ENCODE measurements at places on chromosomes 12 and 14.

DNA sequence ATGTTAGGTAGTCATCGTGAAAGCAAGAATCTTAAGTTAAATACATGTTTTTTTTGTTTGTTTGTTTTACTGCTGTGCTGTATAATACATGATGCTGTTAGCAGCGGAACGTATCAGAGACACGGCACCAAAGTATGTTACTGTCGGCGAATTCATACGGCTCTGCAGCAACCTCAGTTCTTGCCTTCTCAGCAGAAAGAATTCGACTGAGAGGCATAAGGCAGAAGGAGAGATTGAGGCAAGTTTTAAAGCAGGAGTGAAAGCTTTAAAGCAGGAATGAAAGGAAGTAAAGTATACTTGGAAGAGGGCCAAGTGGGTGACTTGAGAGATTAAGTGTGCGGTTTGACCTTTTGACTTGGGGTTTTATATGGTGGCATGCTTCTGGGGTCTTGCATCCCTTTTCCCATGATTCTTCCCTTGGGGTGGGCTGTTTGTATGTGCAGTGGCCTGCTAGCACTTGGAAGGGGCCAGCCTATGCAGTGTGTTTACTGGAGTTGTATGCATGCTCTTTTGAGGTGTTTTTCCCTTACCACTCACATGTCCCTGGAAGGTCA, 23.7 kb downstream of the LEMD3 start:
- no peak for DNase-seq

DNA sequence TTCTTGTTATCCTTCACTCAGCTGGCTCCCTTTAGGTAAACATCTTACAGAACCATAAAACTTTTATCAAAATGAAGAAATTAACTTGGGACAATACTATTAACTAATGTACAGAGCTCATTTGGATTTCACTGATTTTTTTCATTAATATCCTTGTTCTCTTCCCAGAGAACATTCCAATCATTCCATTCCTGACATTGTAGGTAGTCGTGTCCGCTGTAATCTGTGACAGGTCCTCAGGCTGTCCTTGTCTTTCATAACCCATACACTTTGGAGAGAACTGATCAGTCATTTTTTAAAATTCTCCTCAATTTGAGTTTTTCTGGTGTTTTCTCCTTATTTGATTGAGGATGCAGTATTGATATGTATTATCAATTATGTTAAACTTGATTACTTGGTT, 916.8 kb downstream of the GALC start:
- no peak for DNase-seq

GRCh38 chr12:93275589-93275988, 102.1 kb upstream of the NUDT4 start:
- no peak for DNase-seq

DNA sequence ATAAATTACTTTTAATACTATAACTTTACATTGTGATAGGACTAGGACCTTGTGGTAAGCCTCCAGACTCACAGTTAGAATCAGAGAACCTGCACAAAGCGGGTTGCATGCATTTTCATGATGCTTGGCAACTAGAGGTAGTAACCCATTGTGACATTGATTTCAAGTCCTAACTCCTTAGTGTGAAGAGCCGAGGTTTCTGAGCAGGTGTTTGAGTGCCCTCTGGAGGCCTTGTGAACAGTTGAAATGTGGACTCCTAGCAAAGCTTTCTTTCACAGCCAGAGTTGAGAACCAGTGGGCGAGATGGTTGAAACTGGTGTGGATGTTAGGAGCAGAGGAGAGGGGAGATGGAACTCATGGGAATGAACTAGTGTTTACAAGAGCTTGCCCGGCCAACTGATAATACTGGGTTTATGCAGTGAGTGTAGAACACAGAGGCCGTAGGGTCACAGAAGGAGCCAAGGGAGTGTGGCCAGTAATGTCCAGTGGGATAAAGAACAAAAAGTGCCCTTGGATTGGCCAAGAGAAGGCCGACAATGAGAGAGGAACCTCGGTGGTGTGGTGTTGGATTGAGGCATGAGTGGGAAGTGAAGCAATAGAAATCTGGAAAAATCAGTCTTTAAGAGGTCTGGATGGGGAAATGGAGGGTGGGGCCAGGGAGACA, 10.9 kb downstream of the ZNF664 start:
- no peak for DNase-seq

- no peak for DNase-seq
These were observed 107.1 kb downstream of the PLEKHA5 start for GRCh38 chr12:19236656-19237055.

DNA sequence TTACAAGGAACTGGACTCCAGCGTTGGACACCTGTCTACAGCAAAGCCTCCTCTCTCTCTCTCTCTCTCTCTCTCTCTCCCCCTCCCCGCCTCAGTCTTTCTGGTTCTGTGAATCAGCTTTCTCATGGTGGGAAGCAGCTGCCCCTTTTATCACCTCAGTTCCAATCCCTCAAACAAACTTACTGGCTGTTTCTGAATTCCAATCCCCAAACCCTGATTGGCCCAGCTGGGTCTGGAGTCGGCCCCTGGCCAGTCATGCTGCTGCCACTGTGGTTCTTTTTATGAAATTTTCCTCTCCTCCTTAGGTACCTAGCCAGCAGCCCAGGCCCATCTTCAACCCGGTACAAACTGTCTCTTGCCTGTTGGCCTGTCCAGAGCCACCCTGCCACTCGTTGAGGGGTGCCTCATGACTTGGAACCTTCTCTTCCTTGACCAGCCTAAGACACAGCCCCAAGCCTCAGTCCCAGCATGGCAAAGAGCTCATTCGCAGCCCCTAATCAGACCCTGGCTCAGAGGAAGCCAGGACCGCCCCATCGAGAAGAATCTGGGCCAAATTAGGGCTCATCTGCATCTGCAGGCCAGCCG, 9.4 kb upstream of the MORN3 start:
- DNase-seq, result no peak

DNA sequence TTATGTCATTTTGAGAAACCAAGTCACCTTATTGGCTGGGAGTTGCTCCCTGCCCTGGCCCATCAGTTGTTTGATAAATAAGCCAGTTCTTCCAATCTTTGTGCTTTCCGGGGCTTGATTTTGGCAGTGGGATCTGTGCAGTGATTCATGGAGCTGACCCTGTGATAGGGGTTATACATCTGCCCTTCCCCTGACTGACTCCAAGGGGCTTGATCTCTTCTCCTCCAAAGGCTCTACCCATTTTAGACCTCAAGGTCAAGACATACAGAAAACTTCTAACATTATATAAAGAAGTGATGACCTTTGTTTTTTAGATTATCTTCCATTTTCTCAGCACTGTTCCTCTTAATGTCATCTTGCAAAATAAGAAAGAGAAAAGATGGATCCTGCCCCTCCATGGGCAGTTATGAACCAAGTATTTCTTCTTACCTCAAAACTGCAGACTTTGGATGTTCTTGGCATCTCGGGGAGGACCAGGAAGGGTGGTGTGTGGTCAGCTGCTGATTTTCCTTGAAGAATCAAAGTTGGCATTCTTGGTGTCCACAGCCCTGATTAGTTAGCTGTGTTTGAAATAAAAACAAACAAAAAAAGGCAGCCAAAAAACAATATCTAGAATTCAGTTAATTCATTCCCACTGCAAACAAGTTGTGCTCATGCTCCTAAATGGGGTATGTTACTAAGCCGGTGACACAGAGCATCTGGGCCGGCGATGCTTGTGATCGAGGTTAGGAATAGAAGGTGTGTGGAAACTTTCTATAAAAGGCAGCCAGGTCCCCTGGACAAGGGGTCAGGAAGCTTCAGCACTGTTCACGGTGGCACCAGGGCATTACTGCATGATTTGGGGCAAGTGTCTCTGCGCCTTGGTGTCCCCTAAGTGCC, 120.2 kb downstream of the SAMD4A start:
- DNase-seq, result no peak

DNA sequence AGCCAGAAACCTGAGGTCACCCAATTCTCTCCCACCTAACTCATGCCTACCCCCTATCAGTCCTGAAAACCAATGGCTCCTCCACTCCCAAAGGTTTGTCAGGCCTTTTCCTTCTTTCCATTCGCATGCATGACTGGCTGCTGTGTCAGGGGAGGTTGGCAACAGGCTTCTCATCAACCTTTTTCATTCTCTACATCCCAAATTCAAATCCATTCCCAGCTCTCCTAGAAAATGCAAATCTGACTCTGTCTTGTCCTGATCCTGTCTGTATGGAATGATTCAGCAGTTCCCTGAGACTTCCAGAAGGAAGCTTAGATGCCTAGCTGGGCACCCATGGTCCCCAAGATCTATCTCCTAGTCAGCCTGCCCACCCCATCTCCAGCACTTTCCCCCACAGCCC, 5.0 kb upstream of the CTDSP2 start:
- no peak for DNase-seq

- DNase-seq, result no peak
These were observed 14.3 kb upstream of the ATP23 start for GRCh38 chr12:57927086-57927485.

- no peak for DNase-seq
These were observed 111.3 kb upstream of the SLC16A7 start for GRCh38 chr12:59484575-59484974.

DNA sequence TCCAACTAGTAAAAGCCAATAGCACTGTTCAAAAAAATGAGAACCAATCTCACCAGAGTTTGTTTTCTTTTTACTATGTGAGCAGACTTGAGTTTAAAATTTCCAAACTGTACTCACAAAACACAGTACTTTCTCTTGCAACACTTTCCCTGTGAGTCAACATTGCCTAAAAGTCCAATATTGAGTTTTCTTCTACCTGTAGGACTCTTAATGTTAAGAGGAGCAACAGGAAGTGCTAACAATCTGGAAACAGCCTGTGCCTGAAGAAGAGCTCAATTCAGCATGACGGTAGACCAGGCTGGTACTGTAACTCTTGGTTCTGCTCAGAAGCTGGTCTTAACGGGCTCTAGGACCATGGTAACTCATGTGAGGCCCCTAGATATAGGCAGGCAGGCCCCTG, 144.3 kb downstream of the MED13L start:
- no peak for DNase-seq

GRCh38 chr14:56127156-56127555, 8.9 kb downstream of the PELI2 start:
- DNase-seq, result no peak

GRCh38 chr12:132182711-132183365, 38.6 kb downstream of the NOC4L start:
- no peak for DNase-seq

DNA sequence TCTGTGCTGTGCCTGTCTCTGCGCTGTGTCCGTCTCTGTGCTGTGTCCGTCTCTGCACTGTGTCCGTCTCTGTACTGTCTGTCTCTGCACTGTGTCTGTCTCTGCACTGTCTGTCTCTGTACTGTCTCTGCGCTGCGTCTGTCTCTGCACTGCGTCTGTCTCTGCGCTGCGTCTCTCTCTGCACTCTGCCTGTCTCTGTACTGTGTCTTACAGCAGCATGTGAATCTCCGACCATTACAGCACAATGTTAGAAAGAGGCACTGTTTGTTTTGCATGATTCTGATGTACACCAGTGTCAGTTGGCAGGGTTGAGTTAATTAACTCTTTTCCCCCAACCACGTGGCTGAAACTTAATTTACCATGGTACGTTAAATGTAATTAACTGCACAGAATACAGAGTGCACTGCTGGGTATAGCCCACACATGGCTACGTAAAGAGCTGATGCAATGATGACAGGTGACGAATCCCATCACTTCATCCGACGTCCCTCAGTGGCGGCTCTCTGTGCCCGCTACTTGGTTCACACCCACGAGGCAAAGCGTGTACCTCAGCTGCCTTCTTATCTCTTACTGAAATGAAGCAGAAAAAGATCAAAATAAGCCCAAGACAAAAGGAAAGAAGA, 127.7 kb upstream of the SFSWAP start:
- DNase-seq, result no peak

DNA sequence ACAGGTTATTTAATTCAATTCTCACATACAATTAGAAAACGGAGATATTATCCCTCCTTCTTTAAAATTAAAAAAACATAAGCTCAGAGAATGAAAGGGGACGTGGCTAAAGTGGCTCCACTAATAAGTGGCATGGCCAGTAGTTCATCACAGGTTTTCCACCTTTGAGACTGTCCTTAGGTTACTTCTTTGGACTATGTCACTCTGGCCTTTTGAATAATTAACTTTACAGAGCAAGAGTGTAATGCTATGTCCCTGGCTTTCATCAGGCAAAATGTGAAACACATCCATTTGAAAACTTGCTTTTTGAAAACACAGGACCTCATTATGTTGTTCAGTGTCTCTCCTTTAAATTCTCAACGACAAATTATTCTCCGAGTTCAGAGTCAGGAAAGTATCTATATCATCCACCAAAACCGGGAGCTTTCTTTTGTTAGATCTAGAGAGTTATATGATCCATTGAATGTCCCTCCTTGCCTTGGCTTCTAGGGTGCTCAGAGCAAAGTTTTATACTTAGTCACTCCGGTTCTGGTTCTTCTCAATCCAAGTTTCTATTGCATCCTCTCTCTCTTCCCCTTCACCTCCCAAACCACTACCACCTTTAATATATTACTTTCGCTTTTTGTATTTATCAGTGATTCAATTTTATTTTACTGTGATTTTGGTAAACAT, 43.0 kb upstream of the BTG1 start:
- no peak for DNase-seq

DNA sequence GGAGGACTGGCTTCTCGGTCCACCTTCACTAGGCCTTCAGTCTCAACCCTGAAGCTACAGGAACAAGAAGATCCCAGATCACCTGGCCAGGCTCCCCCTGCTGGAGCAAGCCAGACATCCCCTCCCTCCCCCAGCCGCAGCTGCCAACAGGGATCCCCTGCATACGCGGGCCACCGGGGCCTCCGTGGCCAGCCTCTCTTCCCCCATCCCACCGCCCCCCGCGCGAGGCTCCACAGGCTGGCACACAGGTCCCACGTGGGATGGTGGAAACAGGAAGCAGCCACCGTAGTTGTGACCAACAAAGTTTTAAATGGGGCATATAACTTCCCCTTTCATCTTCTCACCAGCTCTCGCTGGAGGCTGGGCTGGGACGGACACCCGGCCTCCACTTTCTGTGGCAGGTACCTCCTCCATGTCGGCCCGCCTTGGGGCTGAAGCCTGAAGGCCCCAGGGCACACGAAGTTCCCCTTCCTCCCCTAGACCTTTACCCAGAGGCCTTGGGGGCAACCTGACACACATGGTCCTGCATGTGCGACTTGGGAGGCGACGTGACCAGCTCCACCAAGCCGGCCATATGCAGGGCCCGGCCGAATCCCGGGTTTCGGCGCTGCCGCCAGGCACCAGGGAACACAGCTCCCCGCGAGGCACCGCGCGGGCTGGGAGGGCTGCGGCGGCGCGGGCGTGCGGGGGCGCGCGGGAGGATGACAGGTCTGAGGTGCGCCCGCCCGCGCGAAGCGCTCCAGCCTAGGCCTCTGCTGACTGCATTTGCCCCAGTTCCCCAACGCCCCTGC, 44.4 kb upstream of the PNMA1 start:
- DNase-seq, result peak; percentile 32

GRCh38 chr14:79254069-79254775, 957.1 kb downstream of the DIO2 start:
- no peak for DNase-seq

- DNase-seq, result no peak
These were observed 17.7 kb downstream of the OR6S1 start for GRCh38 chr14:20623798-20624197.

DNA sequence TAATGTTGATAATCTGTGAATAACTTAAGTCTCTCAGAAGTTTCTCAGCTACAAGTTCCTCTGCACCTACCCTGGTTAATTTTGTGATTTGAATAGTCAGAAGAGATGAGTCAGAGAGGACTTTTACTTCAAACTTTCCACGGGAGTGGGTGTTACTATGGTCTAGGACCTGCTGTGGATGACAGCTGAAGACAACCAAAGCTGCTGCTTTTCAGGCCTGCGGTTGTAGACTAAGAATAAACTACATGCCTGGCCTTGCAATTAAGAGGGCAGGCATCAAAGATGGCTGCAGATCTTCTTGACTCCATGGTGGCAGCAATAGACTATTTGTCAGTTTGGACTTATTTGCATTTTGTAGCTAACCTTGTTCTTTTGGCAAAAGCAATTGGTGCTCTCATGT, 227.1 kb upstream of the KRR1 start:
- DNase-seq, result no peak

GRCh38 chr12:24109381-24110039, 160.0 kb upstream of the SOX5 start:
- DNase-seq, result no peak

Measured in activated naive CD4-positive, alpha-beta T cell (primary cell).